Daoy (cell line): ENCODE measurements at places on chromosomes 11 and 22. TPM values are rescaled to one million over a fixed set of nuclear protein-coding genes. Genes with fewer than 3 reads are reported as not detected.

TRPM5 gene
- 0.11 TPM in 1 of 2 replicates, not detected in the other for total RNA-seq

- DNase-seq, result no peak
These were observed 1.5 kb downstream of the PANX2 start for GRCh38 chr22:50171965-50172421.

- DNase-seq, result no peak
These were observed 105.9 kb upstream of the SLC22A12 start for GRCh38 chr11:64485074-64485473.

DNA sequence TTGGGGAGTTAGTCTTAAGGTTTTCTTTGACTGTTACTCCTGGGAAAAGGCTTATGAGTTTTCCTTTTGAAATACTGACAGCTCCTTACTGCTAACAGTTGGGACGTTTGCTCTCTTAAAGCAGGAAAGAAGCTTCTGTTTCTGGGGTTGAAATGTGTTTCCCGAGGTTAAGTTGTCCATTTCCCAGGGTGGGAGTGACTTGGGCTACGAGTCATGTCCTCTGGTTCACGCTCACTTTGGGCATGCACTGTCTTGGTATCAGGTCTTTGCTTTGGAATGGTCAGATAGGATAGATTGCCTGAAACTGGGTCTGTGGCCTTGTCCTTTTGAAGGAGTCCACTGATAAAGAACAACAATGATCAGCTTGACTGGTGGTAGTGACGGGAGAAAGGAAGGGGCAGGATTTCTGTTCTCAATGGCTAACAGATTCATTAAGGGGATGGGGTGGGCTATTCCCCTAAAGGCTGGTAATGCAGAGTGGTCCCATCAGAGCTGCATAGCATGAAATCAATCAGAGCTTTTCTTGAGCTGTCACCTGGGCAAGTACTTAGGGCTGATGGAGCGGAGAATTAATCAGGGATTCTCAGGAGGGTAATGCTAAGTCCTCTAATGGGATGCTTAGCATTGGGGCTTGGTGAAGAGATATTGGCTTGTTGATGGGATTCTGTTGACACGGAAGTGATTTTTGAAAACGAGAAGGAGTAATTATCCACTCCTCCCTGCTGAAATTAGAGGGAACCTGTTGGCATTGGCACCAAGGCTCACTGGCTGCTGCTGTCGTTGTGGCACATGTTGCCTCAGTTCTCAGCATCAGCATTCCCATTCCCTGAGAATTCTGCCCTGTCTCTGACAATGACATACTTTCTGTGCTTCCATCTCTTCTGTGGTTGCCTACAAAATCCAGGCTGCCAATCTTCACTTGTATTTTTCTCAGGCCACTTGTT is 81.6 kb downstream of the TEAD1 start:
- peak; percentile 22 for DNase-seq

DNA sequence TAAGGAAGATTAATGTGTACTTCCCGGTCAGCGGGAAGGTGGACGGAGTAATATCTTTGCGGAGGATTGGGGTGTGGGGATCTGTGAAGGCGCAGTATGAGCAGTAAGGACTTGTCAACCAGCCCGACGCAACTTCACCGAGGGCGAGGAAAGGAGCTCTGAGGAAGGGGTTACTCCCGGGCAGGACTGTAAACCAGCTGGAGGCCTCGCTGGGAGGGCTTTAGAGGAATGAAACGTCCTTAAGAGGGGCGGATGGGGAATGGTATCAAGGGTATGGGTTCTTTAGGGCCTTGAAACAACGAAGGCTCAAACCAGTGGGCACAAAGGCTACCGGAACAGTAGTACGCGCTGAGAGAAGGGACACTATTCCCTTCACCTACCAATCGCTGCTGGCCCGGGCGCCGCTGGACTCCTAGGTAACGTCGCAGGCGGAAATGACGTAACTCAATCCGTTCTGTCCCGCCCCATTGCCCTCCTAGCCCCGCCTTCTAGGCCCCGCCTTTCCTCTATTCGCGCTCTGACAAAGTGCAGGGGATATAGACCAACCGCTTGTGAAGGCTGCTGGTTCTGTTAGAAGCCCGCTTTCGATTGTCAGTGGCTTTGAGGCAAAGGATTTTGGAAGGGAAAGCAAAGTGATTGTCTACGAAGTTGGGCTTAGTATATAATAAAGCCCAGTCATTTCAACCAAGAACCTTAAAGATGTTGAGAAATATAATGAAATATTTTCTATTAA is at the start of gene C11orf65:
C11orf65 (minus strand) TSS at position 439 of the 733 bp plus-strand sequence. CDS start 5,970 bp downstream, outside the sequence.
- peak; percentile 97 for DNase-seq

DNA sequence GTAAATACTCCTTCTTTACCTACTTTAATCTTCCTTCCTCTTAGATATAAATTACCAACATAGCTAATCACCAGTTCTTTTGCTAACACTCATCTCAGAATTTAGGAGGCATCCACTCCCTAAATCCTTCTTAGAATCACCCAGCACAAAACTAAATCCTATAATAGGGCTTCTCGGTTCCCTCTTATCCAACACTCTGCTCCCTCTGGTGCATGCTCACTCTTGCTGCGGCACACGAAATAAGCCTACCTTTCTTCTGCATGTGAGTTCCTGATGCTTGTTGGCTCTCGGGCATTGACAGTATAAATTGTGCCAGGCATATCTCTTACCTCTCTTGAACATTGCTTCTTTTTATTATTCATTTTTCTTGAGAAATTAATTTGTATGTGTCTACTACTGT is 61.0 kb downstream of the OR5AK2 start:
- DNase-seq, result no peak

DNA sequence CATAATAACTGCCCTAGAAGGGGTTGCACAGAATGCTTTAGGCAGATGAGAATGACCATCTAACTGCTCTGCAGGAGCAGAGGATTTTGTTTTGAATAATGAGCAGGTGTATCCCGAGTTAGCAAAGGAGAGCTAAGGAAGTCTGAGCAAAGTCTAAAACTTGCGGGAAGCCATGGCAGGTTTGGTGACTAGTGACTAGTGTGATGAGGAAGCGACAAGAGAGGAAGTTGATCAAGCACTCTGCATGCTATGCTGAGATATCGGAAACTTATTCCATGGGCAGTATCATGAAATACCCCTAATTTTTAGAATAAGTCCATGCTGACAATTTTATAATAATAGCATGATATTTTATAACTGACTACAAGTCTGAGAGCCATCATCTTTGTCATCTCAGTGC is 12.9 kb downstream of the OLFML1 start:
- no peak for DNase-seq

DNA sequence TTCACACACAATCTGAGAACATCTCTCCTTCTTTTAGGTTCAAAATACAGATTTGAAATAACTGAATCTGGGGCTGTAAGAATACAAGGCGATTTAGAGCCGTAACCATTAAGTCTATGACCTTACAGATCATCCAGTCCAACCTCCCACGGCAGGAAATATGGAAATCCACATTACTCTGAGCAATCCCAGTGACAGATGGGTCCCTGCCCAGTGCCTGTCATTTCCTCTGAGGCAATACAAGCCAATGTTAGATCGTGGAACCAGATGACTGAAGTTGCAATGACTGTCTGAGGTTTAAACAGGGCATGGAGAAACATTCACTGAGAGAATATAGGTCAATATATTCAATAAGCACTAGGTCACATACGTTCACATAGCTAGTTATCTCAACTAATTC is 77.4 kb upstream of the OR5AK2 start:
- no peak for DNase-seq

DNA sequence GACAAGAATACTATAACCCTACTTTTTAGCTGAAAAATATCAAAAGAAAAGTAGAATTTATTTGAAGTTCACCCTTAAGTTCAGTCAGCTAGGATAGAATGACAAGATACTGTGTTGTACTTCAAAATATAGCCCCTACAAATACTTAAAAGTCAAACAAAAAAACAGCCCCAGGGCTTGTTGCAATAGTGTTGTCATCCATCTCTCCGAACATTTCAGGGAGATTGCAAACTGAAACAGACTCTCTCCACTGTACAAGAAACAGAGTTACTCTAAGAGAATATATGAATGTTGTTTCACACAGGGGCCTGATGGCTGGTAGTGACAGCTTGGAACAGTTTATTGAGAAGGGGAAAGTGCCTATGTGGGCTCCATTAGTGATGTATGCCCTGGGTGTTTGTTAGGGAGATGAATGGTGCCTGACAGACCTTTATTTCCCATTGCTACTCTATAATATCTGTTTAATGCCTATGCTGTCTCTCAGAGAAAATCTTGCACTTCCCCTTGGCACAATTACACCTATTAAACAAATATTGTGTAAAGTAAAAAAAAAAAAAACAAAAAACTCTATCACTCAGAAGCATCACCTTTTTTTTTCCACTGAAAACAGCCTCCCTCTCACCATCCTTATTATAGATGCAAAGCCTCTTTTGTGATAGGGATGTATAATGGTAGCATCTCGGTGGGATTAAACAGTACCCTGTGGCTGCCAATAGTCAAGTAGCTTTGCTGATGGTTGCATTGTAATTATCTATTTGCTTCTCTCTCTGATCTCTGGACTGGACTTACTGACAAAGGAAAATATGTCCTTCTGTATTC is 506.3 kb upstream of the LUZP2 start:
- DNase-seq, result no peak

CYB5R2 gene
- total RNA-seq, result 1.1 and 3.2 TPM in 2 replicates

PDGFD gene
- not detected in 2 replicates for total RNA-seq

DNA sequence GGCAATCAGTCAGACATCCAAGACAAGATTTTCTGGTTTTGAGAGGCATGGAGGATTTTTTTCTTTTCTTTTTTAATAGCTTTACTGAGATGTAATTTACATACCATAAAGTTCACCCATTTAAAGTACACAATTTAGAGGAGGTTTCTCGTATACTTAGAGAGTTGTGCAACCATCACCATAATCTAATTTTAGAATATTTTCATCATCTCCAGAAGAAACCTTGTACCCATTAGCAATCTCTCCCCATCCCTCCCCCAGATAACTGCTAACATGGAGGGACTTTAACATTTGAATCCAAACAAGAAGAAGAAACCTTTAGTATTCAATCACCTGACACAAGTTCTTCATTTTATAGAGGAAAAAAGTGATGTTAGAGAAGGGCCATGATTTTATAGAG is 83.6 kb downstream of the CLPB start:
- no peak for DNase-seq

KDM4E gene
- total RNA-seq, result not detected in 2 replicates

DNA sequence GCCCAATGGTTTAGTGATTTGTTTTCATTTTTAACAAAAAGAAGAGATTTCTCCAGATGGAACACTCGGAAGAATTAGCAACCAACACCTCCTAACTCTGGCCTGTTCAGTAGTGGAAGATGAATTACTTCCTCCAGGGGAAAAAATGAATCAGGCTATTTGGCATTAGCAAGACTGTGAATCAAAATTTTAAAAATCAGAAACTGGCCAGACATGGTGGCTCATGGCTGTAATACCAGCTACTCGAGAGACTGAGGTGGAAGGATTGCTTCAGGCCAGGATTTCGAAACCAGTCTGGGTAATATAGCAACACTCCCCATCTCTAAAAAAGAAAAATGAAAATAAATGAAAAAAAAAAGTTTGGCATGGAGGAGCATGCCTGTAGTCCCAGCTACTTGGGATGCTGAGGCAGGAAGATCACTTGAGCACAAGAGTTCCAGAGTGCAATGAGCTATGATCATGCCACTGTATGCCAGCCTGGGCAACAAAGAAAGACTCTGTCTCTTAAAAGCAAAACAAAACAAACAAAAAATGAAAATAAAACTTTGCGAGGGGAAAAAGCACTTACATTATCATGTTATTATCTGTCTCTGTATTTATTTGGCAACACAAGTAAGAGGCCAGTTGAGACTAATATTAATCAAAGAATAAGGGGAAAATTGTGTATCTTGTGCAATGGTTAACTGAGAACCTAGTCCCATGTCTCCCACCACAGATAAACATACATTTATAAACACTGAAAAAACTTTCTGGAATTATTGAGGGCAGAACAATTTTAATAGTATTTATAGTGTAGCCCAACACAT is 796.3 kb upstream of the ANO3 start:
- no peak for DNase-seq

DNA sequence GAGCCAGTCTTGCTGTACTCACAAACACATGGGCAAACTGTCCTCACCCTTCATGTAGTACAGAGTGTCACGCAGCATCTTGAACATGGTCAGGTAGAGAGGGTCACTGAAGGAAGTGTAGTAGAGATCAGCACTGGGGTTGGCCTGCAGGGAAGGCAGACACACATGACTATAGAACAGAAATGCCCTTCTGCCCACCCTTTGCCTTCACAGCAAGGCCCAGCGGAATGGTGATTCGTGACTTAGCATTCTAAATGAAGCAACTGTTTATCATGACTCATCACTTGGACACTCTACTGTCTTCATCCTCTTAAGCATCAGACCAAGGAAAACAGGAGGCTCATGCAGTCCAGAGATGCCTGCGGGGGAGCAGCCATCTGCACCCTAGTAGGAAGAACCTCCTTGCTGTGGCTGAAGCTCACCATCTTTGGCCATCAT is 33.4 kb downstream of the SERPIND1 start:
- DNase-seq, result peak; percentile 55

GRCh38 chr11:19311308-19312030 is 70.7 kb upstream of the E2F8 start:
- peak; percentile 54 for DNase-seq

DNA sequence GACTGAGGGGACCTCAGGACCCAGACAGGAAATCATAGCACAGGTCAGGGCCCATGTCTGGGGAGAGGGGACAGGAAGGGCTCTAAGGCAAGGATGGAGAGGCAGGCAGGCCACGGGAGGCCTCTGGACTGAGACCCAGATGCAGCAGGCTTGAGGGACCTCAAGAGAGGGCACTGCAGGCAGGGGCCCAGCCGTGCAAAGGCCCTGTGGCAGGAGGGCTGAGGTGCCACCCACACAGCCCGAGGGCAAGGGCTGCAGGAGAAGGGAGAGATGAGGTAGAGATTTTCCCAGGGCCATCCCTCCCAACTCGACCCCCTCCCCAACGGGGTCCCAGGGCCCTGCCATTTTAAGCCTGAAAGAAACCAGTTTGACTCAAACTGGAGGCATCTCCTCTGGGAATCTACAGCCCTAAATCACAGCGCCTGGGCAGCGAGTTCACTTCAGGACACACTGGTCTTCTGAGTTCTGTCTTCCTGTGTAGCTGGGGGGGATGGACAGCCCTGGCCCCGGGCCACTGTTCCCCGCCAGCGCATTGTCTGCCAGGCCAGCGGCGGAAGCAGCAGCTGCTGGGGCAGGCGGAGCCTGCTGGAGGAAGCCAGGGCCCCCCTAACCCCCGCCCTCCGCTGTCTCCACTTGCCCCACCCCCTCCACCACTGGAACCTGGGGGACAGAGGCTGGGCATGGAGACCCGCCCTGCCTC is 20.3 kb upstream of the WNT7B start:
- peak; percentile 92 for DNase-seq

DNA sequence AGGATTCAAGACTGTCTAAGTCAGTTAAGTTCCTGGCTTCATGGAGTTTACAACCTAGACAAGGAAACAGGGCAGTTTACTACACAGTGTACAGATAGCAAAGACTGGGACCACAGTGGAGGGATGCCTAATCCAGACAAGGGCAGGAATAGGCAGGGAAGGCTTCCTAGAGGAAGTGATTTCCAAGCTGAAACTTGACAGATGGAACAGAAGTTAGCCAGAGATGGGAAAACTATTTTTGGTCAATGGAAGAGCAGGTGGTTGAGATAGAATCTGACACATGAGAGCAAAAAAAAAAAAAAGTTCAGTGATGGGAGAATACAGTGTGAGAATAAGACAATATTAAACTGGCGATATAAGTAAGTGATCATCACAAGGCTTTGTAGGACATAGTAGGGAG is 1.3 kb downstream of the COA4 start:
- DNase-seq, result no peak

- peak; percentile 95 for DNase-seq
These were observed at the start of gene CD44 for GRCh38 chr11:35138943-35139721. CD44 (plus strand) TSS chr11:35139171; CDS start chr11:35139304, 133 bp downstream.
